Stomach (tissue), 19 donors: ENCODE measurements at places on chromosomes 6 and 20. TPM values are rescaled to one million over a fixed set of nuclear protein-coding genes. Genes with fewer than 3 reads are reported as not detected.

NKAIN2 gene
- polyA plus RNA-seq, result not detected

SIRPB2 gene
- polyA plus RNA-seq, result 0.43 TPM

CRISP2 gene
- polyA plus RNA-seq, result not detected

BPIFB2 gene
- polyA plus RNA-seq, result 3.3 TPM

INSM1 gene
- polyA plus RNA-seq, result 0.48 TPM

PNPLA1 gene
- polyA plus RNA-seq, result 0.61 TPM

SLC35D3 gene
- polyA plus RNA-seq, result 0.31 TPM

KHDC1 gene
- polyA plus RNA-seq, result 3.1 TPM

COL19A1 gene
- 0.13 TPM for polyA plus RNA-seq
